ENCODE measurements at places on chromosomes 1 and 21. TPM values are rescaled to one million over a fixed set of nuclear protein-coding genes. Genes with fewer than 3 reads are reported as not detected.

Gene TEX38
- polyA plus RNA-seq, result 0.54 TPM

Gene NLRP3
- polyA plus RNA-seq, result 0.83 TPM

Gene EYA3
- 47.4 TPM for polyA plus RNA-seq

Gene DIO1
- 3.8 TPM for polyA plus RNA-seq

Gene VSIG8
- 0.73 TPM for polyA plus RNA-seq

Gene ETV3L
- not detected for polyA plus RNA-seq

Gene KLHDC9
- 17.8 TPM for polyA plus RNA-seq

Gene E2F2
- 5.4 TPM for polyA plus RNA-seq

Gene TARDBP
- 363 TPM for polyA plus RNA-seq

Gene AMY1B
- polyA plus RNA-seq, result not detected

Gene FCRLB
- polyA plus RNA-seq, result 6.3 TPM

Gene PRAMEF13
- not detected for polyA plus RNA-seq

Gene PKP1
- polyA plus RNA-seq, result 0.08 TPM

Gene CD84
- 0.71 TPM for polyA plus RNA-seq

Gene LCE2B
- polyA plus RNA-seq, result not detected

Gene CFAP107
- 0.68 TPM for polyA plus RNA-seq

Gene IFI6
- polyA plus RNA-seq, result 15.6 TPM

DNA sequence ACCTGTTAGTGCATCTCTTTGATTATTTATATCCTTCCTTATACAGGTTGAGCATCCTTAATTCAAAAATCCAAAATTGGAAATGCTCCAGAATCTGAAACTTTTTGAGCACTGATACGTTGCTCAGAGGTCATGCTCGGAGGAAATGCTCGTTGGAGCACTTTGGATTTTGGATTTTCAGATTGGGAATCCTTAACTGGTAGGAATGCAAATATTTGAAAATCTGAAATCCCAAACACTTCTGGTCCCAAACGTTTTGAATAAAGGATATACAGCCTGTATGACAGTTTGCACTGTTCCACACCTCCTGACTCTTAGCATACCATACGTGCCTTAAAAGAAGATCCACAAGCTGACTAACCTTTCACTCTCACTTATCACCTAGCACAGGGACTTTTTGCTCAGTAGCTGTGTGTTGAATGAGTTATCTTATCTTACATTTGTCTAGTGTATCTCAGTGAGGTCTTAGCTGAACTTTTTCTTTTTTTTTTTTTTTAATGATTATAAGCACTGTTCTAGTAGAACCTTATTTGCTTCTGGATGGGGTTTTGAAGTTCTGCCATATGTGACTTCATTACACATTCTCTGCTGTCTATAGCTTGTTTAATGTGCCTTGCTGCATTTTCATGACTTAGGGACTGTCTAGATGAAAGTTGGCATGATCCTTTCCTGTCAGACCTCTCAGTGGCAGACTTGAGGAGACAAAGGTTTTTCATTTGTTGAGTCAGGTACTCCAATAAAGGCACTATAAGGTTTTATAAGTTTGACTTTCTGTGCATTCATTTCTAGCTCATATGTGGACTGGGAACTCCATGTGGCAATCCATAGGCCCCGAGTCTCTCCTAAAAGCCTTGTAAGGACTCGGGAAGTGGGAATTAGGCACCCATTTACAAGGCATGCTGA is 21.6 kb downstream of the PTGFRN start:
- no peak for DNase-seq

DNA sequence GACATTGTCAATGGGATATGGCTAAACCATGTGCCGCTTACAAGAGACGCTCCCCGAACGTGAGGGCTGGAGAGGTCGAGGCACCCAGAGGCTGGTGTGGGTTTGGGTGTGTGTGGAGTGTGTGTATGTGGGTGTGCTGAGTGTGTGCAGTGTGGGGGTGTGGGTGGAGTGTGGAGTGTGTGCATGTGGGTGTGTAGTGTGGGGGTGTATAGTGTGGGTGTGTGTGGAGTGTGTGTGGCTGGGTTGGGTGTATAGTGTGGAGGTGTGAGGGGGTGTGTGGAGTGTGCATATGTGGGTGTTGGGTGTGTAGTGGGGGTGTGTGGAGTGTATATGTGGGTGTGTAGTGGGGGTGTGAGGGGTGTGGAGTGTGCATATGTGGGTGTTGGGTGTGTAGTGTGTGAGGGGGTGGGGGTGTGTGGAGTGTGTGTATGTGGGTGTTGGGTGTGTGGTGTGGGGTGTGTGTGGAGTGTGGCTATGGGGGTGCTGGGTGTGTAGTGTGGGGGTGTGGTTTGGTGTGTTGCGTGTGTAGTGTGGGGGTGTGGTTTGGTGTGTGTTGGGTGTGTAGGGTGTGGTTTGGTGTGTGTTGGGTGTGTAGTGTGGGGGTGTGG is 42.2 kb downstream of the SLC19A1 start:
- DNase-seq, result no peak

GRCh38 chr1:87334351-87335174 is 5.9 kb downstream of the LMO4 start:
- DNase-seq, result no peak

DNA sequence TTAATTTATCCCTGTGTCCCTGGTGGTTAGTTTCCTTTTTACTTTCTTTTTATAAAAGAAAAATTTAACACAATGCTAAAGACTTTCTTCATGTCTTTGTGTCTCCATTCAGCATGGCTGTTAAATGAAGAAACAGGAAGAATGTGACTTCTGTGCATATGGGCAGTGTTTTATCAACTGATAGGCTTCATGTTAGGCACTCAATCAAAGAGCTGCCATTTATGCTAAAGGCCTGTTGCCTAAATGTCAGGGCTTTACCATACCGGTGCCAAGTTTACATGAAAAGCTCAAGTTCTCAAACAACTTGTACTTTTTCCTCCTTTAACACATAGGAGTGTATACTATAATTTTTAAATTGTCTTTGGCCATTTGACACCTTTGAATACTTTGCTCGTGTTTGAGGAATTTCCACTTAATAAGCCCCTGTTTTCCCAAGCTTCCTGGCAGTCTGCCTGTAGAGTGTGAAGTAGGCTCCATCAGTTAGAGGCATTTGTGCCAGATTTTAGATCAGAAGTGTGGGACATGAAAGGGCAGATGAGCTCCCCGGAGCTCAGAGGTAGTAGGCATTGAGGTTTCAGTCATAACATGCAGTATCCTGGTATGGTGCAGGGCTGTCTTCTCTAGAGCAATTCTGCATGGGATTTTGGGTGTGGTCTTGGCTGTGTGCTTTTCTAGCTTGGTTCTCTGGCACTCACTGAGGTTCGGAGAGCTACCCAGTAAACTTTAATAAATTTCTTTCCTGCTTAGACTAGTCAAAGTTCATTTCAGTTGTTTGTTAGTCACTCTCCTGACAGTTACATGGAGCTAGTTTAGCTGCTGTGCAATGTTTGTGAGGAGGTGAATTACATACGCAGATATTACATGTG is 119.0 kb downstream of the LEPR start:
- DNase-seq, result no peak

GRCh38 chr1:94463765-94464330 is 45.7 kb downstream of the ABCD3 start:
- no peak for DNase-seq

- DNase-seq, result no peak
Observed at GRCh38 chr1:200228486-200228885, 181.3 kb downstream of the ZNF281 start.

GRCh38 chr21:36917471-36918158 is 48.9 kb downstream of the HLCS start:
- no peak for DNase-seq

GRCh38 chr1:29171521-29171920 is 10.2 kb downstream of the SRSF4 start:
- DNase-seq, result no peak

GRCh38 chr1:200506471-200506870 is 96.6 kb upstream of the ZNF281 start:
- DNase-seq, result no peak

DNA sequence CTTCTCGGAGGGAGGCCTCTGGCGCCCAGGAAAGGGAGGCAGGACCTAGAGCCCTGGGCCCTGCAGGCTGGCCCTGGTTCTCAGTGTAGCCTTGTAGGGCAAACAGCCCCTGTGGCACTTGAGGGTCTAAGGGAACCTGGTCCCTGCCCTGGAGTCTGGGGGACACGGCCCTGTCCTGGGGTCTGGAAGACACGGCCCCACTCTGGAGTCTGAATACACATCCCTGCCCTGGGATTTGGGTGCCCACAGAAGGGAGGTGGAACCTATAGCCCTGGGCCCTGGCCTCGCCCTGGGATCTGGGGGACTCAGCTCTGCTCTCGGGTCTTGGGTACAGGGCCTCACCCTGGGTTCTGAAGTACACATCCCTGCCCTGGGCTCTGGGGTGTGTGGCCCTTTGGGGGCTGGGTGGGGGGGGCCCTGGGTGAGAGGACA is 97.9 kb downstream of the OBSCN start:
- DNase-seq, result no peak

- DNase-seq, result no peak
Observed at GRCh38 chr1:185739967-185740366, 5.8 kb downstream of the HMCN1 start.

DNA sequence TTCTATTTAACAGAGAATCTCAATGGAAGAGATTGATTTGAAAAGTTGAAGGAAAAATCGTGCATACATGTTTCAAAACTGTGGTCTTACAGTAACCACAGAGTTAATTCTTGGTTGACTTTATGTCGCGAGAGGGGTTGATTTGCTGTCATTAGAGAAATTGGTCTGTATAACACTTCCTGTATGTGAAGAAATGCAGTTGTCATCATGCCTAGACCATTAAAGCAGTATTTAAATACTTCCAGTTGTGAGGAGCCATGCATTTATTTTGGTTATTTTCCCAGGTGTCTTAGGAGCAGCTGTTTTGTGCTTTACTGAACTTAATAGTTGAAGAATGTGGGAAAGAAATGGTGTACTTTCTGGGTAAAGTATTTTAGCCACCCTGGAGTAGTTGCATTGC is 76.2 kb downstream of the NFIA start:
- no peak for DNase-seq

GRCh38 chr1:30102605-30103004 is 620.8 kb downstream of the MATN1 start:
- DNase-seq, result no peak

DNA sequence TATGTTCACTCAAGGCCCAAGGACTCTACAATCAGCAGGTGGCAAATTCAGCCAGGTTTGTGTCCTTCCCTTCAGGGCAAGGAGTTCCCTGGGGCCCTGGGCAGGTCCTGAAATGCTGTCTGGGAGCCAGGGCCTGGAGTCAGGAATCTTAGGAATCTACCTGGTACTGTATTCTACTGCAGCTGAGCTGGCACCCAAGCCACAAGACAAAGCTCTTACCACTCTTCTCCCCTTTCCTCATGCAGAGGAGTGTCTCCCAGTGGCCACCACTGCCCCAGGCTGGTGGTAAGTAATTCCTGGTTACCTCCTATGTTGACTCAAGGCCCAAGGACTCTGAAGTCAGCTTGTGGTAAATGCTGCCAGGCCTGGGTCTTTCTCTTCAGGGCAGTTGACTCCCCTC is 153.4 kb downstream of the NRIP1 start:
- DNase-seq, result no peak

- DNase-seq, result no peak
Observed at GRCh38 chr1:96488777-96489176, 232.8 kb upstream of the PTBP2 start.

DNA sequence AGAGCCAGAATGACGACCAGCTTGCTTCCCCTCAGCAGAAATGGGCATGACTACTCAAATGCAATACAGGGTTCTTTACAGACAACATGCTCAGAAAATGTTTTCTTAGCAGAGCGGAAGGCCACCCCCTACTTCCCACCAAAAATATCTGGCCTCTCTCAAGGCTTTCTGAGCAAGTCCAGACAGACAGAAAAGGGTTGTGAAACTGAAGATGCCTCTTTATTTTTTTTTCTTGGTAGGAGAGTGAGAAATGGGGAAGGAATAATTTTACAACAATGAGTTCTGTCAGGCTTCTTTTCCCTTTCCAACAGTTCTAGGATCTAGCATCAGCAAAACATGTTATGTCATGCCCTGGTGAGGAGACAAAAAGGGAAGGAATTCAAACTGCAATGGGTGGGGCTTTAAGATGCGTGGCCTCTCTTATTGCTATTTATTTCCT is 172.0 kb upstream of the CAMK1G start:
- DNase-seq, result no peak

DNA sequence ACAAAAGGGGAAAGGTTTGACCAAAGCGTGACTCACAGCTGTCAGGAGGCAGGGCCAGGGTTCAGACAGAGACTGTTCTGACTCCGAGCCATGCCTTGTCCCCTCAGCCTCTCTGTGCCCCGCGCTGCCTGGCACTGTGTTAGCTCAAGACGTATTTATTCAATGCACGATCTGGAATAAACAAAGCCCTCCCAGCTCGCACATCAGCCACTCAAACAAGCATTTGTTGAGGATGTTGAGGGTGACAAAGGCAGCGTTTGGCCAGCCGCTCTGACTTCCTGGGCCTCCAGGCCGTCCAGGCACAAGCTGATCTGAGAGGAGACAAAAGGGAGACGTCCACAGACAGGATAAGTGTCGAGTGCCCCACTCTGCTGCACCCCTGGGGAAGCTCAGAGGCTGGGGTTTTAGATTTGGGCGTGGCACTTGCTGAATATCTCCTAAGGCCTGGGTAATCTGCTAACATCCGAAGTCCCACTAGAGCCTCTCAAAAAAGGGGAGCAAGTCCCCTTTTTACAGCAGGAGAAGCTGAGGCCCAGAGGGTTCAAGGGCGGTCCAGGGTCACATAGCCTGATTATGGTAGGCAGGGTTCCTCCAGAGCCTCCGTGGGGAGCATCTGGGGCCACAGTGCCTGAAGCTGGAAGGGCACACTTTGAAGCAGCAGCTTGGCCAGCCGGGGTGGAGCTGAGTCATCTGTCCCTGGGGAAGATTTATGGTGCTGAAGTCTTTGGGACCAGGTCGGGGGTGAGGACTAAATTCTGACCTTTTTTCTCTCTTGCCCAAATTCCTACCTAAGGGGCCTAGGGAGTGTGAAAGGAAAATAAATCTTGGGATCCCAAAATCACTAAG is 95.9 kb downstream of the SPSB1 start:
- DNase-seq, result no peak

- DNase-seq, result no peak
Observed at GRCh38 chr21:43886565-43886964, 21.5 kb downstream of the AGPAT3 start.

- no peak for DNase-seq
Observed at GRCh38 chr1:27520651-27521050, 30.7 kb upstream of the WASF2 start.

DNA sequence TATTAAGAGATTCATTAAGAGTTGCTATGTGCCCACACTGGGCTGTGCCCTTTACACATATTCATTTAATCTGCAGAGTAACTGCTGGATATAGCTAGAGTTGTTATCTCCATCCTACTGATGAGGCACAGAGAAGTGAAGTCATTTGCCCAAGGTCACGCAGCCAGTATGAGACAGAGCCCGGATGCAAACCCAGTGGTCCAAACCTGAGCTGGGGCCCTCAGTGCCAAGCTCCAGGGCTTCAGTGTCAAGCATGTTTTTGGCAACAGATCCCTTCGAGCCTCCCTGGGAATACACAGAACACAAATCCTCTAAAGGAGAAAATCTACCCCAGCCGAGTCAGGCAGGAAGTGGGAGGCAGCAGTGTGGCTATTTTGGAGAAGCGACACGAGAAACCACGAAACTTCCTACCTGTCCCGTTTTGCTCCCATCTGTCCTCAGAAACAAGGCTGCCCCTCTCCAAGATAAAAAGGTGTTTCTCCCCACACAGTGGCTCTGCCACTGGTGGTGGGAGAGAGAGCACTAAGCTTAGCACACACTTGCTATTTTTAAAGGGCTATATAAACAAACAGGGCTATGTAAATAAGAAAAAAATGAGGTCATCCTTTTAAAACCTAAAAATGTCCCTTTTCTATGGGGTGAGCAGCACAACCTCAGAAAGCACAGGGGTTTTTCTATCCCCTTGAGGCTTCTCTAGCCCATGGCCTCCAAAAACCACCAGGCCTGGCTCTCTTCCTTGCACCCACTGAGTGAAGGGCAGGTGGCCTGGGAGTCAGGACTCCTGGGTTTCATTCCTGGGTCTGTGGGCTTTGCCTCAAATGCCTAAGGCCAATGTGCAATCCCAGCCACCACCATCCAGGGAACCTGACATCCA is 138.6 kb upstream of the EDN2 start:
- DNase-seq, result no peak

Data from left renal cortex interstitium (tissue), 4 donors.